H9 (cell line): ENCODE measurements at places on chromosomes 4 and X. TPM values are rescaled to one million over a fixed set of nuclear protein-coding genes. Genes with fewer than 3 reads are reported as not detected.

GRCh38 chrX:17242470-17242869 lies 132.5 kb upstream of the NHS start:
- no peak overlapping the region for H3K4me3 ChIP-seq
- H3K27me3 ChIP-seq = no peaks in the 10 kb centered on the region
- H3K36me3 ChIP-seq = peaks cover 7% of the 10 kb centered on the region
- H3K4me1 ChIP-seq = no peaks in the 10 kb centered on the region

DNA sequence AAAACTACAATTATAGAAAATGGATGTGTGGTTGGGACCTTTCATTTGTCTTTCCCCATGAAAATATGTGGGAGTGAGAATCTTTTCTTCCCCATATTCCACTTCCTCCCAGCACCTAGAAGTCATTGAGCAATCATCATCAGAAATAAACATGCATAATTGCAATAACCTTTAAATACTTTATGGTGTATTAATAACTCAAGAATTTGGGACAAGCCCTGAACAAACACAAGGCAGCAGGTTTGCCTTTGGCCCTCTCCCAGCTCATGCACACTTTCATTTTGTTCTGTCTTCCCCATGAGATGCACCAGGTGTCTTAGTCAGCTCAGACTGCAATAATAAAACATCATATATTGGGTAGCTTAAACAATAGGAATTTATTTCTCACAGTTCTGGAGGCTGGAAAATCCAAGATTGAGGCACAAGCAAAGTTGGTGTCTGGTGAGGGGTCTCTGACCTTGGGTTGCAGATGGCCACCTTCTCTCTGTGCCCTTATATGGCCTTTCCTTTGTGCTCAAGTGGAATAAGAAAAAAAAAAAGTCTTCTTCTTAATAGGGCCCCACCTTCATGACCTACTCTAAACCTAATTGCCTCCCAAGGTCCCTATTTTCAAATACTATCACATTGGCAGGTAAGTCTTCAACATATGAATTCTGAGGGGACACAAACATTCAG lies 34.7 kb upstream of the TMEM184C start:
- H3K4me1 ChIP-seq = no peaks in the 10 kb centered on the region
- no peak for DNase-seq
- peaks cover 9% of the 10 kb centered on the region for H3K36me3 ChIP-seq
- no peak overlapping the region for H3K27ac ChIP-seq
- H3K27me3 ChIP-seq = no peaks in the 10 kb centered on the region

GRCh38 chr4:30839583-30840520 lies 119.7 kb downstream of the PCDH7 start:
- no peak overlapping the region for H3K27ac ChIP-seq
- no peaks in the 10 kb centered on the region; the same call in 1 of the 2 replicates for H3K4me1 ChIP-seq
- H3K4me3 ChIP-seq = no peak overlapping the region
- no peaks in the 10 kb centered on the region for H3K27me3 ChIP-seq

- H3K27me3 ChIP-seq = no peaks in the 10 kb centered on the region
- no peak for DNase-seq
- H3K4me1 ChIP-seq = no peaks in the 10 kb centered on the region
- H3K36me3 ChIP-seq = no peaks in the 10 kb centered on the region
- no peak overlapping the region for H3K4me3 ChIP-seq
Observed at GRCh38 chr4:156756118-156756517, 215.5 kb downstream of the PDGFC start.

IQCM gene
- total RNA-seq = 0.15 TPM in 2 replicates
